ENCODE measurements at places on chromosomes 1 and 21.

GRCh38 chr1:166999500-167000055 lies 10.5 kb downstream of the MAEL start:
- DNase-seq, result no peak

GRCh38 chr1:14568716-14569355 lies 29.6 kb upstream of the KAZN start:
- DNase-seq, result no peak

DNA sequence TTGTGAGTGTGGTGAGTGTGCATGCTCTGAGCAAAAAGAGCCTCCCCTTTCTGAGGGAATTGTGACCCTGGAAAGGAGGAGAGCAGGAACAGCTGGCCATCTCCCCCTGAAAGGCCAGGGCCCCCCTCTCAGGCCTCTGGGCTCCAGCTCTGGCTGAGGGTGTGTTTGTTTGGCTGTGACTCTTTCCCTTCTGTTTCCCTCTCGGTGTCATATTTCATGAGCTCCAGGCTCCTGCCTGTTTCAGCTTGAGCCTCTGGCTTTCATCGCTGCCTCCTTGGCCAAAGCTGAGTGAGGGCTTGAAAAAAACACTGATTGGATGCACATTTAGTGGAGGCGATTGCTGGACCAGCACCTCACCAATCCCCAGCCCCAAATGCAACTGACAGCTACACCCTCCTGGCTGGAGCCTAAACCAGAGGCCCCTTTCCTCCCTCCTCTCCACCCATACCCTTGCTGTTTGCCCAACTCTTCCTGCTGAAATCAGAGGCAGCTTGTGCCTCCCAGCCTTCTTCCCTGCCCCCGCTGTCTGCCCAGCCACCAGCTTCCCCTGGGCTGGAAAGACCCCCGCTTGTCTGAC lies 64.1 kb downstream of the DDR2 start:
- peak; percentile 40 for DNase-seq

GRCh38 chr21:34552360-34553098 lies 40.5 kb upstream of the KCNE1 start:
- no peak for DNase-seq

DNA sequence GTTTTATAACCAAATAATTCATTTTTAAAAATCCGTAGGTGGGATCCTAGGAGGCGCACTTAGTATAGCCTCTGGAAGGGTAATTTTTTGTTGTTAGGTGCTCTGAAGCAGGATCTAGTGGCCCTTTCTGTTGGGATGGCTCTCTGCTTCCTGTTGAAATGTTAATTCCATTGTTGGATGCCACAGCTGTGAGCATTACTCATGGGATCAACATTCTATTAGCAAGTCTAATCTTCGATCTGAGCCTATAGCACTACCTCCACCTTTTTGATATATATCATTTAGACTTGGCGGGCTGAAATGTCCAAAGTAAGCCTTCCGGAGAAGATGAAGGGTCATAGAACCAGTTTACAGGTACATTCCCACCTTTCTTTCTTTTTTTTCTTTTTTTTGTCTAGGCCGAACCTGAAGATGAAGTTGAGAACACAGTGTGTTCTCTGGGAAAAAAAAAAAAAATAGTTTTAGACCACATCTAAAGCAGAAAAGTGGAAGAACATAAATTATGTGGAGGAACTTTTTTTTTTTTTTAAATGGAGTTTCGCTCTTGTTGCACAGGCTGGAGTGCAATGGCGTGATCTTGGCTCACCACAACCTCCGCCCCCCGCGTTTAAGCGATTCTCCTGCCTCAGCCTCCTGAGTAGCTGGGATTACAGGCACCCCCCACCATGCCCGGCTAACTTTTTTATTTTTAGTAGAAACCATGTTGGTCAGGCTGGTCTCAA lies 1.4 kb downstream of the CXADR start:
- peak; percentile 68 for DNase-seq

- DNase-seq, result no peak
Measured at GRCh38 chr1:165431079-165431478, 13.8 kb downstream of the RXRG start.

GRCh38 chr1:65264197-65264929 lies 45.0 kb upstream of the DNAJC6 start:
- peak; percentile 59 for DNase-seq

- DNase-seq, result no peak
Measured at GRCh38 chr1:246157516-246157915, 349.6 kb downstream of the SMYD3 start.

- DNase-seq, result peak; percentile 58
Measured at GRCh38 chr1:154353460-154353904, 28.2 kb downstream of the ATP8B2 start.

- DNase-seq, result no peak
Measured at GRCh38 chr1:41355761-41356160, 5.5 kb upstream of the FOXO6 start.

DNA sequence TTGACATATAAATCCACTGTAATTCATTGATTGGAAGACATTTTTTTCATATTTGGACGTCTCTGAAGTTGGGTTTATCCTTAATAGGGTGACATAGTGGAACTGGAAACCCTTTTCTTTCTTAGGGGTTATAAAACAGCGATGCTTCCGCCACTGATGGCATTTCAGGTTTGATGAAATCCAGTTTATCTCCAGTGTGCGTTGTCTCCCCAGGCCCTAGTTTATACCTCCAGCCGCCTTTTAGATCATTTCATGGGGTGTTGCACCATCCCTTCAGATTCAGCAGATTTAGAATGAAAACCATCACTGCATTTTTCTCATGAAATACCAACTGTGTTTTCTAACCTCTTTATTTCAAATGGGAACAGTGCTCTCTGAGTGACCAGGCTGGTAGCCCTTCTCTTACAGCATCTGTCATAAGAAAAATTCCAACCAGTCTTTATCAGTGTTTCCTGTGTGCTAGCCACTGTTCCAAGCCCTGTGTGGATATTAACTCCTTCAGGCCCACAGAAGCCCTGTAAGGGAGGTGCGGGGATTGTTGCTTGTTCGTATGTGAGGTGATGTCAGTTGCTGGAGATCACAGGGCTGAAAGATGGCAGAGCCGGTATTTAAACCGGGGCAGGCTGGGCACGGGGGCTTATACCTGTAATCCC lies 19.0 kb downstream of the H6PD start:
- DNase-seq, result no peak

DNA sequence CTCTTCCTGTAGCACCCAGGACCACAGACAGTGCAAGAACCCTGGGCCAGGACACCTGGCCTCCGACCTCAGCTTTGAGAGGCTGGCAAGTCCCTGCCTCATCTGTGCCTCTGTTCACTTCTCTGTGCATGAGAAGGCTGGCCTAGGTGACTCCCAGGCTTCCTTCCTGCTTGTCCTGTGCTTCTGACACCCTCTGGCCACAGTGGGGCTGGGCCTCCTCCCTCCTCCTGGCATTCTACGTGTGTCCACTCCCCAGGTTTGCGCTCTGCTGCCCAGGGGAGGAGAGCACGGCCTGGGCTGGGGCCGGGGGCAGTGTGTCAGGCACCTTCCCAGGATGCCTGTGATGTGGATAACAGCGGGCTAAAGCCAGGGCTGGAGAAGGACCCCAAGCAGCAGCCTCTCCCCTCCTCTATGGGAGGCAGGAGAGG lies 30.3 kb upstream of the PKP1 start:
- no peak for DNase-seq

GRCh38 chr1:87595384-87595781 lies 266.7 kb downstream of the LMO4 start:
- DNase-seq, result no peak

- DNase-seq, result peak; percentile 16
Measured at GRCh38 chr1:197911857-197912696, 5.1 kb upstream of the LHX9 start.

GRCh38 chr1:8465013-8465412 lies 147.1 kb downstream of the SLC45A1 start:
- no peak for DNase-seq

DNA sequence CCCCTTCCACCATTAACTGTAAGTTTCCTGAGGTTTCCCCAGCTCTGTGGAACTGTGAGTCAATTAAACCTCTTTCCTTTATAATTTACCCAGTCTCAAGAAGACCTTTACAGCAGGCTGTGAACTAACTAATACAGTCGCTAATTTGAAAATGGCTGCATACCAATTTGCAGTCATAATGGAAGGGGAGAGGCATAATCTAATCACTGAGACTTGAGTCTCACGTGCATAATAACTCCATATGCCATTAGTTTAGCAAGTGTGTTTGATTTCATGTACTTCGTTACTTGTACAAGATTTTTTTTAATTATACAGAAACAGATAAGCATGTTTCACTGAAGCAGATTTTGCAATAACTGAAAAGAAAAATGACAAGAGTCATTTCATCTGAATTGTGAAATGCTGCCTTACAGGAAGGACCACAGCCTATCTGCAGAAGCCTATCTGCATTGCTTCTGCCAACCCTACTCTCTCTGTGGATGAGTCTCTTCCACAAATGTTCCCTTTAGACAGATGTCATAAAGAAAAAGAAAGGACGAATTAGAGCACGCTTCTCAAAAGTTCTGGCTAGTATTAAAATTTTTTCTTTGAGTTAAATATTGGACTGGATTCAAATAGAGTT lies 99.1 kb downstream of the PTGER3 start:
- DNase-seq, result no peak

DNA sequence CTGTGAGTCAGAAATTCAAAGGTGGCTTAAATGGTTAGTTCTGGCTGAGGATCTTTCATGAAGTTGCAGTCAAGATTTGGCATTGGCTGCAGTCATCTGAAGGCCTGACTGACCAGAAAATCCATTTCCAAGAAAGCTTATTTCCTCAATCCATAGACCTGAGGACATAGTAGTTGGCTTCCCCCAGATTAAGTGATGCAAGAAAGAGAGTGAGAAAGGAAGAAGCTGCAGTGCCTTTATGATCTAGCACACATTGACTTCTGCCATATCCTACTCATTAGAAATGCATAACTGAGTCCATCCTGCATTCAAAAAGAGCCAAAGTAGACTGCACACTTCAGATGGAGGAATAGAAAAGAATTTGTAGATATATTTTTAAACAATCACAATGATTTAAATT lies 222.6 kb downstream of the COL24A1 start:
- peak; percentile 29 for DNase-seq

- no peak for DNase-seq
Measured at GRCh38 chr1:33460947-33461629, 11.4 kb upstream of the ZSCAN20 start.

DNA sequence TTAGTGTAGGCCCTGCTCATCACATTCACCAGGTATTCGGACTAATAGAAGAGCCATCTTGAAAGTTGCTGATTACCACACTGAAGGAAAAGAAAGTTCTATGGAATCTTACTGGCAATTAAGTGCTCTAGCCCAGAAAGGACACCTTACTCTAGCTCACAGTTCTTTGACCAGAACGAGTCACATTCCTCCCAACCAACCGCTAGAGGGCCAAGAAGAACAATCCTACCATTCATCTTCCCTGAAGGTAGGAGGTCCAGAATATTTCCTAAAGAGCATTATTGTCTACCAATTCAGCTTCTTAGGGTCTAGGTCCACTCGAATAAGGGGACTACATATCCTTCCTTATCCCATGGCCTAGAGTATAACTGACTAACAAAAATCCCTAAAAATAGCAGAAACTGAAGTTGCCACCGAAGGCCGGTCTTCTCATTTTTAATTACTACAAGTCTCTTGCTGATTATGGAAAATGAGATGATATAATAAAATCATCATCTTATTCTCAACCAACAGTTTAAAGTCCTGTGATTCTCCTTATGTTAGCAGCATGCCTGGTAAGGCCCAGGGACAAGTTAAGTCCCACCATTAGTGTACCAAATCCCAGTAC lies 2.7 kb upstream of the FMO1 start:
- DNase-seq, result peak; percentile 49

DNA sequence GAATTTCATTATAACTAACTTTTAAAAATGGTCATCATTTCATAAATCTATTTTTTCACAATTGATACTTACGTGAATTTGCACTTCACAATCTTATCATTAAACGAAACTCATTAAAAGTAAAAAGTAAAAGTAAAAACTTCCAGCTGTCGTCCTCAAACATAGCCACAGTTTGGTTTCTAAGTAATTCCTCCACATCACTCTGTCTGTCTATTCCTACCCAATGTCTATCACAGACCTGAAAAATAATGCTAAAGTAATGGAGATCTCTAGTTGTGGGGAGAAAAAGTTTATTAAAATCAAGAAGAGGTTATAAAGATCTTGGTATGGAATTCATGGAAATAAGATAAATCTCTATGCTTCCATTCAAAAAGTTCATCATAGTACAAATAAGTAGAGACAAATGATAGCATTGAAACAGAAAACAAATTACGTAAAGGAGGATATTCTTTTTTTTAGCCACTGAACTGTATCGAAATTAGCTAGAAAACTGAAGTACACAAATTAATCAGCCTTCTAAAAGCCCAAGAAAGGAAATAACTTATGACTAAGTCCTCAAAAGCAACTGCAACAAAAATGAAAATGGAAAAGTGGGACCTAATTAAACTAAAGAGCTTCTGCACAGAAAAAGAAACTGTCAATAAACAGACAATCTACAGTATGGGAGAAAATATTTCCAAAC lies 148.6 kb downstream of the TIAM1 start:
- DNase-seq, result no peak

GRCh38 chr1:237736372-237737029 lies 154.2 kb downstream of the ZP4 start:
- peak; percentile 48 for DNase-seq

DNA sequence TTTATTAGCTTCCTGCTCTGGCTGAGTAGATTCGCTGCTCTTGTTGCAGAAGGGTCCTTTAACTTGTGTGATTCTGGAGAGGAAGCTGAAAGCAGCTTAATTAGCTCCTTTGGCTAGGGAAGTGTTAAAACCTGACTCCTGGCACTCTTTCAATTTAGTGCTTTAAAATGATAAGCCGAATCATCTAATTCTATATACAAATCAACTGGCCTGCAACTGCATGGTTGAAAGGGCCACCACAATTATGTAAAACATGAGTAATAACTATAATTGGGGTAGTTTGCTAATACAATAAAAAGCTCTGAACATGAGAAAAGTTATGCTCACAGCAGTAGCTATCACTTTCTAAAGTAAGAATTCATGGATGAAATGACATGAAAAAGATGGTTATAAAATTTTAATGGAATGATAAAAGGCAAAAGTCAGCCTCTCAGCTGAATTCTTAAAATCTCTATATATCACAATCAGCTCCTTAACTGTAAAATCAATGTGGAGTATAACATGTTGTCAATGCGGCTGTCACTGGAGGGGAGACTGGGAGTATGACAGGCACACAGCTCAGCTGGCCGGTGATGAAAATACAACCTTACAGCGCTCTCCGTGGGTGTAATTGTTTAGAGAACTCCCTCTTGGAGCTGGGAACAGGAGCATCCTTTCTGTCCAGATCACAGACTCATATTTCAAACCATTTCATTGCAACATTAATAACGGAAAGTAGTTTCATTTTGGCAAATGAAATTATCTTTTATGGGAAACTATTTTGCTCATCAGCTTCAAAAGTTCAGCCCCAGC lies 324.4 kb downstream of the KCTD3 start:
- DNase-seq, result no peak

DNA sequence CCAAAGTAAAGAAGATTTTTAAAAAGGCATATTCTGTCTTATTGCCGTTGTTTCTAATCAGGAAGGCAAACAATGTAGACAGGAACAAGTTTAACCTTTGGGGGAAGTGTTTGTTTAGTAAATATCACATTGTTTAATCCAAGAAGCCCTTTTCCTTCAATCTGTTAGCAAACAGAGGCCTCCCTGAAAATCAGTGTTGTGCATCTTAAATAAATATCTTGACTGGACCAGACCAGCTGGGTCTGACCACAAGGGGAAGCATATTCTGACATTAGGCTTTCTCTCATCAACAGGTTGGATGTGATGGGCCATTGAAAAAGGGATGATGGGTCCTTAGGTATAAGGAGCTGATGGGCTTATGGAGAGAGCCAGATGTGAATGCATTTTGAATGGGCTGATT lies 81.8 kb upstream of the SGIP1 start:
- DNase-seq, result no peak

- DNase-seq, result no peak
Measured at GRCh38 chr1:198491596-198491995, 48.9 kb downstream of the ATP6V1G3 start.

GRCh38 chr21:32514275-32515055 lies 70.9 kb downstream of the TCP10L start:
- no peak for DNase-seq
